ENCODE measurements at places on chromosomes 1 and 21.
A peak's percentile ranks its signal among the peaks of the same experiment; 100 is the strongest.

- no peak for DNase-seq
Measured at GRCh38 chr1:160755911-160756848, 17.1 kb downstream of the SLAMF7 start.

- DNase-seq, result no peak
Measured at GRCh38 chr21:23452384-23453083, 2154.7 kb downstream of the MRPL39 start.

DNA sequence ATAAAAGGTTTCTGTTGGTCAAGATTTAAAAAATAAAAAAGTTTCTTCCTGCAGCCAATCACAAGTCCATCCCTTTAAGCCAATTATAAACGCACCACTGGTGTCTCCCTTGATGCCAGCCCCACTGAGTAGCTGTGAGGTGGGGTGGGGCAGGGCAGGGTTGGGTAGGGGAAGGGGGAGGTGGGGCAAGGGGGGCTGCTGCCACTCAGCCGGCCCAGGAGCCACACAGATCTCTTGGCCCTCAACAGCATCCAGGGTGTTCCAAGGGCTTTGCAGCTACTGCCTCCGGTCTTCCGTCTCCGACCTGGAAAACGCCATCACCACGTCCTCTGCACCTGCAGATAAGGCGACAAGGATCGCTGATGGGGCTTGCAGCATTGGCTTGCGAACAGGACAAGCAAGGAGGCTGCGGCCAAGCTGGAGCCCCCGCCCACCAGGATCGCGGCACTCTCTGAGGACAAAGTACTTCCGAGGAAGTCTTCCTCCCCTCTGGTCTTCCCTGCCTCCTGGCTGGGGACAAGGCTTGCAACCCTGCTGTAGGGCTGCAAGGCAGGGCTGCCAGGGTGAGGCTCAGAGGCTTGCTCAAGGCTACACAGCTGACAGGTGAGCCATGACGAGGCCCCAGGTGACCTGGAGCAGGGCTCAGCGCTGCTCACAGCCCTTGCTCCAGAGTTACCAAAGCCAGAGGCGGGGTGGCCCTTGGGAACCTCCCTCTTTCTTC lies 26.8 kb upstream of the CLSTN1 start:
- DNase-seq, result no peak

- peak; percentile 88 for DNase-seq
Measured at GRCh38 chr1:16215882-16216753, 3.7 kb upstream of the ARHGEF19 start.

DNA sequence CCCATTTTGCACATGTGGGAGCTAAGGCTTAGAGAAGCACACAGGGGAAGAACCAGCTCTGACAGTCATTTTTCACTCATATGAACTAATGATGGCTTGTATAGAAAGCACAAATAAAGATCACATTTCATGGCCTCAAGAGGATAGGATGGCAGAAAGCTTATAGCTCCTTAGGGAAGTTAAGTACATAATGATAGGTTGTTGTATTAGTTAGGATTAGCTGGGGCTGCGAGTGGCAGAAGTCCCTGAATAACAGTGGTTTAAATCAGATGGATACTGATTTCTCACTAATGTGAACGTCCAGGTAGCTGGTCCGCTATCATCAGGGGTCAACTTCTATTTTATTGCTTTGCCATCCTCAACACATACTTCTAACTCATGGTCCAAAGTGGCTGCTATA lies 284.0 kb downstream of the RPS6KC1 start:
- no peak for DNase-seq

DNA sequence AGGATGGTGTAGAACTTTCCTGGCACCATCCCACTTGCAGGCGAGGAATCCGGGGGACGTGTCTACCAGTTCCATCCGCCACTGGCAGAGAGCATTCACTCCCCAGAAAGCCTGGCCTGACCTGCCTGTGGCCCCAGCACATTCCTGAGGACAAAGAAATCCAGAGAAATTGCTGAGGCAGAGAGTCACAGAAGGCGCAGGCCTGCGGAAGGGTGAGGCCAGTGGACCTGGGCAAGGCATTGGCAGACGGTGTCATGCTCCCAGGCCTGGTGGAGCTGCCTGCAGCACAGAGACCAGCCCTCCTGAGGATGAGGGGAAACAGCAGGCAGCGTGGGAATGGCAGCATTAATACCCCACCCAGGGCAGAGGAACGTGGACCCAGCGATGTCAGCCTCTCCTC lies 81.2 kb upstream of the F3 start:
- peak; percentile 74 for DNase-seq

DNA sequence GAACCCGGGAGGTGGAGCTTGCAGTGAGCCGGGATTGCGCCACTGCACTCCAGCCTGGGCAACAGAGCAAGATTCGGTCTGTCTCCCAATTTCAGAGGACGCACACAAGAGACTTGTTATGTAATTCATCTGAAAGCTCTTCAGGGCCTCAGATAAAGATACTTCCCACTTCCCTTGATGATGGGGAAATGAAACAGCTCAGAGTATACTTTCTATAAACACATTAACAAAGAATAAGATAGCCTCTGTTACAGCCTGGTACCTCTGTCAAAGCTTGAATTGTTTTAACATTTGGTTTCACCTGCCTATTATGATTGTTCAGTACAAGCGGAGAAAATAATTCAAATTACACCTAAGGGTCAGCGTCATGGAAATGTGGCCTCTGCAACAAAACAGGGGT lies 622.9 kb upstream of the ADGRL4 start:
- DNase-seq, result no peak

DNA sequence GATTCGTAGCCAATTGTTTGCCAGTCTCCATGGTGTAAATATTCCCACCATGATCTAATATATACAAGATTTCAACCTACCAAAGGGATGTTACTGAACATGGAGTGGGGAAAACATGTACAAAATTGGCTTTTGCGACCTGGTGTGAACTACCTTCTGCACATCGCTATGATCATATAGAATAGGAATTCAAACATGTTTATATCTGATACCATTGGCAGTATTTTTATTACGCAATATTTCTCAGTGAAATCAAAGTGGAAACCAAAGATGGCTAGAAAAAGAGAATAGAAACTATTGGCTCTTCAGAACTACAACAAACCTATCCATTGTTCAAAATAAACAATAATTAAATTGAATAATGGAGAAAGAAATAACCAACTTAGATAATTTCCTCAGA lies 285.1 kb downstream of the TPR start:
- no peak for DNase-seq
